ENCODE measurements at places on chromosomes 4 and X. TPM values are rescaled to one million over a fixed set of nuclear protein-coding genes. Genes with fewer than 3 reads are reported as not detected.

DNA sequence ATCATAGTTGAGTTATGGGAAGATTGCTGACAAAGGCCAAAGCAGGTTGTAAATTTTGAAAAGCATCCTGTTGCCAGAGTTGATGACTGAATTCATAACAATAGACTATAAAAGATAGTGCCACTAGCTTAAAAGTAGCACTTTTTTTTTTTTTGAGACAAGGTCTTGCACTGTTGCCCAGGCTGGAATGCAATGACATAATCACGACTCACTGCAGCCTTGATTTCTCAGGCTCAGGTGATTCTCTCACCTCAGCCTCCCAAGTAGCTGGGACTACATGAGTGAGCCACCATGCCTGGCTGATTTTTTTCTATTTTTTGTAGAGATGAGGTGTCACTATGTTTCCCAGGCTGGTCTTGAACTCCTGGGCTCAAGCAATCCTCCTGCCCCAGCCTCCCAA is 122.7 kb downstream of the SPOCK3 start:
- DNase-seq = no peak

GRCh38 chrX:45571453-45571852 is 370.8 kb upstream of the DIPK2B start:
- DNase-seq = no peak

The HSFX1 gene
- total RNA-seq = 3.0 TPM

The CT45A5 gene
- total RNA-seq = not detected
